ENCODE measurements at places on chromosomes 5 and 9. TPM values are rescaled to one million over a fixed set of nuclear protein-coding genes. Genes with fewer than 3 reads are reported as not detected.

The OR1Q1 gene
- total RNA-seq: not detected

DNA sequence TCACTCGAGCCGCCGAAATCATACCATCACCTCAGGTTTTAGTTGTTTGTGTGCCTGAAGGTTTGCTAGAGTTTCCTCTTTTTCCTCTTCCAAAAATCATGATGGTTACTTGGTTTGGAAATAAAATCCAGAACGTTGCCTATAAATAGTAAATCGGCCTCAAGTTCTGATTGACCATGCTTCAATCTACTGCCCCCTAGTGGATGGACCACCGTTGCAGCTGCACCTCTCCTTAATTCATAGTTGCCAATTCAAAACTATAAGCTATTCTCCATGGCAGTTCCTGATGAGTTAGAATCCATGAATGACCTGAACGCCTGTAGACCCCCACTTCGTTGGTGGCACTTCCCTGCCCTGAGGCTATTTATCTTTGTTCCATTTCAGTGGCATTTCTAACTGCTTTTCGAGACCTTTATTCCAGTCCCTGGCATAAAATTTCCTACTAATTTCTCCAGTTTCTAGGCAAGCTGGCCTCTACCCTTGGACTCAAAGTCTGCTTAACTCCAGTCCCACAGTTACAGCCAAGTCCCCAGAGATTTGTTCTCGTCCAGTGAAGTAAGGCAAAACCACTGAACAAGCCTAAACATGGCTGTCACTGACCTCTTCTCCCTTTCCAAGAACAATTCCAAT, 422.6 kb downstream of the EFNA5 start:
- peak; percentile 17 for DNase-seq

The TTLL11 gene
- total RNA-seq: 2.5 TPM

The SNX30 gene
- 5.4 TPM for total RNA-seq

DNA sequence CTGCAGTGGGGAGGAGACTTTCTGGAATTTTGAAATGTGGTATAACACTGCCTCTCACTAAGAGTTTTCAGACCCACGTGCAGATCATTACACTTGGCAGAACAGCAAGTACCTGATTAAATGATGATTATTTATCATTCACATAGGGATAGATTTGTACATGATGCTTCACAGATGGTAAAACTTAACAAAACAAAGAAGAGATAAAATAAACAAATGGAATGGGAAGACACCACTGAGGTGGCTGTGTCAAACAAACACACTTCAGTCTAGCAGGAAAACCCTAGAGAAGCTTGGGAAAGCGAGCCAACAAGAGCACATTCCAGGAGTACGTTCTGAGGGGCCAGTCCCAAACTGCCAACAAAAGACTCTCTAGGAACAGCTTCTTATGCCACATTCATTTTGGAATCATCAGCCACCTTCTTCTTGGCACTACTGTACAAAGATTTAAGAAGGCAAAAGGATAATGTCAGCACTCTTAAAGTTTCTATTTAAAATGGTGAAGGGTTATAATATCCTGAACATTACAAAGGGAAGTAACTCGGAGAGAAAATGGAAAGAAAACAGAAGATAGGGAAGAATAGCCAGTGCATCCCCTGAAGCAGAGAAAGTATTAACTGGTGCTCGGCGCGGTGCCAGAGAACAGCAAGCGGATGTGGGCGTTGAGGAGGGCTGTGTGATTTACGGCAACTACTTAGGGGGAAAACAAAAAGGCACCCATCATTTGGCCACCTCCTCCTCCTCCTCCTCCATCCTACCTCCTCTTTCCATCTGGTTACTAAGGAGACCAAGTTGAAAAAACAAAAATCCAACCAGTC, 1.6 kb downstream of the MED27 start:
- DNase-seq: peak; percentile 12

DNA sequence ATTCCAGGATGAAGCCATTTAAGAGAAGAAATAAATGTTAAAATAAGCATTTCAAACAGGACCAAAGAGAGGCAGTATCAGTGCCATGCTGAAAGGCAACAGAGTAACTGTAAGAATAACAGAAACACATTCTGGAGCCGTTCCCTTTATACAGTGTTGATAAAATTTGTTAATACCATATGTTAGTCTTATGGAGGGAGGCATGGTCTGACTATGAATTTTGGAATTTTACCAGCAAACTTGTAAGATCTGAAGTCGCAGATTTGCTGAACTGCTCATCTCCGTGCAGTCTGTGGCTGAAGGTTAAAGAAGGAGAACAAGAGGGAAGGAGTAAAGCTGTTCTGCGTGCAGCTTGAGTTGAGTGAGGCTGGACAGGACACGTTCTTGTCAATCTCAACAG, 508.4 kb downstream of the NFIB start:
- no peak for DNase-seq

GRCh38 chr5:94928891-94929290, 310.4 kb downstream of the SLF1 start:
- no peak for DNase-seq

GRCh38 chr5:59123595-59124561, 541.0 kb downstream of the RAB3C start:
- DNase-seq: no peak

DNA sequence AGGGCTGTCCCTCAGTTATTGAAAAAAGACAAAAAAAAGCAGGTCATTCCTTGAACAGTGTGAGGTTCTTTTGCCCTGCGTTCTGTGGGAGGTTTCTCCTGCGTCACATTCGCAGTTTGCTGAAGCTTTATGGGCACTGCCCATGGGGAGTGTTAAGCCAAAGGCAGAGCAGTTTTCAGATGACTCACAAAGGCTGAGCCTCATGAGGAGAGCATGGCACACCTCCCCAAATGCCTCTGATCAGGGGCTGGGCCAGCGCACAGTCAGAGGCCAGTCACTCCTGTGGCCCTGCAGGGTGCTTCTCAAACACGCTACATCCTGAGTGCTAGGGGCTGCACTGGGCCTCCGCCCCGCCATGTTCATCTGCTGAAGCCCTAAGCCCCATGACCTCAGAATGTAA, 38.4 kb downstream of the IRX1 start:
- no peak for DNase-seq

- no peak for DNase-seq
Measured at GRCh38 chr5:157708866-157709265, 22.4 kb upstream of the THG1L start.

- no peak for DNase-seq
Measured at GRCh38 chr9:114002271-114002985, 75.7 kb downstream of the AMBP start.

DNA sequence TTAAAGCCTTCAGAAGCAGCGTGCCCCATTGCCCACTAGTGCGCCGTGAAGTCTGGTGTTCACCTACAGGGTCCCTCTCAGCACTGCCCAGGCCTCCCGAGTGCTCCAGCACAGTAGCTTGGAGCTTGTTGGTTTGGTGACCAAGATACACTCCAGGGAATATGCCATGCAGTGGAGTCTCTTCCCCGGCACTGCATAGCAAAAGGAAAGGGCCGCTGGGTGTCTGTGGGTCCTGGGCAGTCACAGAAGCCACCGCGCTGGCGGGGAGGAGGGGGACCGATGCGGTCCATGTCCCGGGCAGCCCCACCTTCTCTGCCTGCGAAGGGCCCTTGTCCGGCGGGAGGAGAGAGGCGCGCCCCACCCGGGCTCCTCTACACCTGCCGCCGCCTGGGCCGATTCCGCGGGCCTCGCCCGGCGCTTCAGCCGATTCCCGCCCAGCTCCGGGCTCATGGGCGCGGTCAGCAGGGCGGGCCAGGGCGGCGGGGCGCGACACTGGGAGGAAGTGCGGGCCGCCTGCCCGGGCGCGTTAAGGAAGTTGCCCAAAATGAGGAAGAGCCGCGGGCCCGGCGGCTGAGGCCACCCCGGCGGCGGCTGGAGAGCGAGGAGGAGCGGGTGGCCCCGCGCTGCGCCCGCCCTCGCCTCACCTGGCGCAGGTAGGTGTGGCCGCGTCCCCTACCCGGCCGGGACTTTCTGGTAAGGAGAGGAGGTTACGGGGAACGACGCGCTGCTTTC, at the start of gene SYK:
Gene SYK, plus strand, starts transcription at position 579 of the 732 bp plus-strand sequence. CDS start 42,080 bp downstream, outside the sequence.
- DNase-seq: no peak

DNA sequence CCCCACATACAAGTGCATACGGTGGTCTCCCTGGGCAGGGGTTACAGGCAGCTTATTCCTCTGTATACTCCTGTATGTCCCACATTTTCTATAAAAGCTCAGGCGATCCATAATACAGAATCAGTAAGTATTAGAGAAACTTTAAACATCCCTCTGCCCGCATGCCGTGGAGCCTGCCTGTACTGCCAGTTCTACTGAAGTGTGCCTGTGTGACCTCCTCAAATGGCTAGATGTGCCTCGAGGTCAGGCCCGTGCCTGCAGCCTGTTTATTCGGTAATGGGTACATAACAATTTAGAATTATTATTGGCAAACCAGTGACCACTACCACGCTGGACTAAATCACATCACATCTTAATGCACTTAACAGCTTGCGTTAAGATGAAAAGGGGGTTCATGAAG, 190.8 kb downstream of the FANCC start:
- DNase-seq: no peak

DNA sequence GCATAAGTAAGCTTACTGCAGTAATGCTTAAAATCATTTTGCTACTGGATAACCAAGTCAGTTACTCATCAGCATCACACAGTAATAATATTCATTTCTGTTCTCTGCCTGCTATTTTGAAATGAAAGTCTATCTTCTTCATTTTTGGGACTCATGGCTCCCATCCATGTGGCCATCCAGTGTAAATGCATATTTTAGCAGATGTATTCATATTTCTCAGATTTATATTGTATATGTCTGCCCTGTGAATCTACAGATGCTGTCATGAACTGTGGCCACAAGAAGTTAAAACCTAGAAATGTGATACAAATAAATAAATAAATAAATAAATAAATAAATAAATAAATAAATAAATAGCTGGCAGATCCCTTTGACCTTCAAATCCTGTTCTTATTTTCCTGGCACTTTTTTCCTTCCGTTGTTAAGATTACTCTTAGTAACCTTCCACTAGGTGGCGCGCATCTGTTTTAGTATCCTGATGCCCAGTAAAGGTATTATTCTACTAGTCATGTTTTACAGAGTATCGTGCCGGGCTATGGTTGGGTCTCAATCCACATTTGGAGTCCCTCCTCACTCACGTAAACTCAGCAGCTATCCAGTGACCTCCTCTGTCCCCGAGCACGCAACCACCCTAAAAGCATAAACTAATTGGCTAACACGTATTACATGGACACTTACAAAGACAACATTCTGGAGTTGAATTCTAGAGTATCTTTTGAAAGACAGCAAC, 79.2 kb upstream of the IL7R start:
- DNase-seq: peak; percentile 62

The SLC6A18 gene
- total RNA-seq: not detected

DNA sequence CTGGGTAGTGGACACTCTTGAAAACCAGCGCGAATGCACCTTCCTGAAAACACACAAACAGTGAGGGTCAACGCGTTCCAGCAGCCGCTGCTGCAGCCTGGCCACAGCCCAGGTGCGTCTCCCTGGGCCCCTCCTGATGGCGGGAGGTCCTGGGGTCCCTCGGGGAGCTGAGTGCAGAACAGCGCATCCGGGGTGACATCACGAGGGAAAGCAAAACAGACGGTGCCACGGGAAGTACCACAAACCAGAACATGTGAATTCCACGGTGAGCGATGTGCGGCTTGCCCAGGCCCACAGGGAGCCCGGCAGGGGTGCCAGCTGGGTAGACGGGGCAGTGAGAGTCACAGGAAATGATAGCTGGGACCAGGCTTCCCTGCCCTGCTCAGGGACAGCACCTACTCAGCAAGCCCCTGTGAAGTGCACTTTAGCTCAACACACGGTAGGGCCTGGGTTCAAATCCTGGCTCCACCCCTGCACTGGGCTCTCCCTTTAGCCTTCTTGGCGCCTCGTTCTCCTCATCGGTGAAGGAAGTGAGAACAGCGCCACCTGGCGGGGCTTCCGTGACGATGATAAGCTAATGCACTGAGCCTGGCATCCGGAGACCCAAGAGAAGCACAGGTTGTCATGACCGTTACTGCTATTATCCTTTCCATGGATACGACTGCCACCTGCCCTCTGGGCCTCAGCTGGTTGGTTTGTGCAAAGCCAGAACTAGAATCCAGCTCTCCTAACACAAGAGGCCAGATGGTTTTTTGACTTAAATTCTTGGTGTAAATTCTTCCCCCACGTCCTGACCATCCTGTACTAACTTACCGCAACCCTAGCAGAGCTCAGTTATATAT, 24.6 kb downstream of the GFPT2 start:
- peak; percentile 77 for DNase-seq

The MRRF gene
- 76.9 TPM for total RNA-seq

GRCh38 chr9:101418518-101419430, 16.8 kb downstream of the ALDOB start:
- DNase-seq: no peak

DNA sequence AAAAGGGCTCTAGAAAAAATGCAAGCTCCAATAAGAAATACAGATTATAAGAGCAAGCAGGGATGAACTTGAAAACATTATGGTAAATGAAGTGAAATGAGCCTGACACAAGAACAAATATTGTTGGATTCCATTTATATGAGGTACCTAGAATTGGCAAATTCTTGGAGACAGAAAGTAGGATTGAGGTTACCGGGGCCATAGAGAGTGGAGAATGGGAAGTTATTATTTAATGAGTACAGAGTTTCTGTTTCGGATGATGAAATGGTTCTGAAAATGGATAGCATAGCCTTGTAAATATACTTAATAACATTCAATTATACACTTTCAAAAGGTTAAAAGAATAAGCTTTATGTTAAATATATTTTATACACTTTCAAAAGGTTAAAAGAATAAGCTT, 75.6 kb upstream of the SLC12A2 start:
- DNase-seq: no peak

The MEGF9 gene
- 3.9 TPM for total RNA-seq

- no peak for DNase-seq
Measured at GRCh38 chr5:113615708-113616107, 102.2 kb downstream of the YTHDC2 start.

The VCAN gene
- total RNA-seq: not detected

The PRDM9 gene
- not detected for total RNA-seq

DNA sequence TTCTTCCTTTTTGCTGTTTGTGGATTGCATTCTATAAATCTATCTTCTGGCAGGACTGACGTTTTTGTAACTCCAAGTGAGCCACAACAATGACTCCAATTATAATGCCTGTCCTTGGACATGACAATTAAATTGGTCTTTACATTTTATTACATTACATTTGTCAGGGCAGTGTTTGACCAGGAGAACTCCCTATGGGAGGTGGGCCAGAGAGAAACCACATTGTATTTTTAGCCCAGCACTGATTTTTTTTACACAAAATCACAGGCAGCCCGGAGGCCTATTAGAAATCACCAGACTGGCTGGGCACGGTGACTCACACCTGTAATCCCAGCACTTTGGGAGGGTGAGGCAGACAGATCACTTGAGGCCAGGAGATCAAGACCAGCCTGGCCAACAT, 99.1 kb upstream of the SMC5 start:
- DNase-seq: no peak

GRCh38 chr9:130498298-130498917, 53.6 kb downstream of the ASS1 start:
- DNase-seq: no peak

The STK32A gene
- total RNA-seq: not detected

The OR1L1 gene
- total RNA-seq: not detected

The SH2D3C gene
- 21.5 TPM for total RNA-seq

- DNase-seq: no peak
Measured at GRCh38 chr5:64939772-64940510, 171.2 kb downstream of the CWC27 start.
